ENCODE measurements at places on chromosomes 7 and 10. TPM values are rescaled to one million over a fixed set of nuclear protein-coding genes. Genes with fewer than 3 reads are reported as not detected.

Gene KLF14
- total RNA-seq, result not detected

Gene TUBAL3
- 0.72 TPM for total RNA-seq

Gene IRF5
- 1.3 TPM for total RNA-seq

Gene CCDC3
- 8.8 TPM for total RNA-seq

Gene CFAP69
- total RNA-seq, result 2.8 TPM

Gene TSPAN15
- total RNA-seq, result 10.7 TPM

Gene CREB5
- total RNA-seq, result 6.6 TPM

Gene C7orf57
- total RNA-seq, result not detected

Gene EEPD1
- 7.8 TPM for total RNA-seq

Gene LRIT1
- not detected for total RNA-seq

Gene ATP6V0A4
- total RNA-seq, result not detected

Gene VWA2
- not detected for total RNA-seq

Gene GPR141
- not detected for total RNA-seq

Gene GRK5
- total RNA-seq, result 39.4 TPM

Gene HSPA12A
- total RNA-seq, result 10.7 TPM

Gene PIK3CG
- total RNA-seq, result 2.0 TPM

Gene MMD2
- not detected for total RNA-seq

Gene TUBB8
- total RNA-seq, result not detected

Gene COPG2
- 23.7 TPM for total RNA-seq

Gene NPC1L1
- total RNA-seq, result 0.06 TPM

Gene FAM25A
- total RNA-seq, result not detected

Gene ANKRD61
- not detected for total RNA-seq

Gene ECHS1
- total RNA-seq, result 275 TPM

Gene ZNF25
- total RNA-seq, result 16.9 TPM

Gene NUDT13
- 4.8 TPM for total RNA-seq

Gene BAIAP2L1
- 0.88 TPM for total RNA-seq

Gene PRTFDC1
- 4.1 TPM for total RNA-seq

Gene EGFR
- 7.6 TPM for total RNA-seq

Gene ATOH7
- not detected for total RNA-seq

Gene ANKRD26
- 12.2 TPM for total RNA-seq

Gene ZNF107
- total RNA-seq, result 1.4 TPM

Gene AOAH
- total RNA-seq, result 3.3 TPM

Gene ZNF394
- 14.1 TPM for total RNA-seq

Gene WNT8B
- not detected for total RNA-seq

Gene PPP1R17
- total RNA-seq, result not detected

Gene CPED1
- total RNA-seq, result 23.4 TPM

Gene RSU1
- total RNA-seq, result 46.9 TPM

Measured in heart right ventricle (tissue), 16 donors.